ENCODE measurements at places on chromosomes 5 and 9. TPM values are rescaled to one million over a fixed set of nuclear protein-coding genes. Genes with fewer than 3 reads are reported as not detected.

DNA sequence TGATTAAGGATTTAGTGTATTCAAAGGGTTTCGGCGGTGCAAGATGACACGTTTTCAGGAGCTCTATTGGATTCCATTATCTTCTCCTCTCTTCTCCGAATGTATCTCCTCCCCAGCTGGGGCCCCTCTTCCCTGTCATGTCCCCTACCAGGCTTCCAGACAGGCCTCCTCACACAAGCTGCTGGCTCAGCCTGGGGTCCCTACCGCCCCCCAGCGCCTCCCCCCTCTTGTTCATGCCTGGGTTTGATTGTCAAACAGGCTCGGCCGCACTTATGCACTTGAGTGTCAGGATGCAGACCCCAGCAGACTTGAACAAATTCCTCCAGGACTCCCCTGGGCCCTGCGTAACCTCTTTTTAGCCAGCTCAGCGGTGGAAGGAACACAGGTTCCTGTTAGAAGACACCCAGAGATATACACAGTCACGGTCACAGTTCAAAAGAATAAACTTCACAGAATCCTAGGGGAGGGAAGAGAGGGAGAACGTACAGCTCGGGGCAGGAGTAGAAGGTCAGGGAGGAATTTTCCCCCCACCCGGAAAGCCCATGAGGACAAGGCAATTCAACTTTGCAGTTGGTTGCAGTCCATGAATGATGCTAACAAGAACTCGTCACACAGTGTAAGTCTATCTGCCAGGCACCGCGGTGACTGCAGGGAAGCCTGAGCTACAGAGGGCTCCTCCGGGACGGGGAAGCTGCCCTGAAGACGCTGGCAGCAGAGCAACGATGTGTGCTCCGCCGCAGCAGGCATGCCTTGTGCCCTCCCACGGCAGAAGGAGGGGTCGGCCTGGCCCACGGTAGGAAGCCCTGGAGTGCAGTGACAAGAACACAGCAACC is 560.0 kb downstream of the BNC2 start:
- DNase-seq, result no peak

- no peak for DNase-seq
Measured at GRCh38 chr5:29077451-29077850, 2039.1 kb upstream of the CDH9 start.

GRCh38 chr9:131679261-131680020 is 60.4 kb downstream of the RAPGEF1 start:
- no peak for DNase-seq

PDCD1LG2 gene
- total RNA-seq, result 0.33 TPM

PIP5K1B gene
- total RNA-seq, result 3.1 TPM

DNA sequence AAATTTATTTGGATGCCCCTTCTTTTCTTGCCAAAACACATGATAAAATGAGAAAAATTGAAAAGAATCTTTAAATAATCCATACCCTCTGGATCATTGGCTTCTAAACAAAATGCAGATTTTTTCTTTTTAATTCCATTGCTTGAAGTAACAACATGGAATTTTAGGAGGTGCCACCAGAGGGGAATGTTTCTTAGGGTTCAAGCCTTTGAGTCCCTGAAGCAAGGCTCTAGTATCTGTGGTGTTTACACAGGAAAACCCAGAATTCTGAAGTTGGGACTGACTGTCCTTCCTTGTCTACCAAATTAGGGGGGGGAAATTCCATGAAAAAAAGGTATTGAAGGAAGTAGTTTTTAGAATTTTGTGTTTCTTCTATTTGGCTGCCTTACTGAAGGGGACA is 69.4 kb downstream of the LMNB1 start:
- no peak for DNase-seq

DNA sequence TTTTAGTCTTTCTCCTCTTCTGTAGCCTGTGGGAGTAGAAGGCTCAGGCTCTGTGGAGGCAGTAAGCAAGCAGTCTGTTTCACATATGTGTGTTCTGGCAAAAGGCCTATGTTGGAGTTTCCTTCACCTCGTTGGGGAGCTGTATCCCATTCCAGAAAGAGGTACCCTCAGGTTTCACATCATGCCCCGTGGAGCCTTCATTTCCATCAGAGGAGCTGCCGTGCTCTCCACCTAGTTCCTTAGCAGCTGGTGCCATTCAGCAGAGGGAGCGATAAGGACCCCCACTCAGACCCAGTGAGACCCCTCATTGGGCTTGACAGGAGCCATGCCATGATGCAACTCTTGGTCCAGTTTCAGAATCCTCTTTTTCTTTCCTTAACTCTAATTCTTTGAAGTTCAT is 50.6 kb upstream of the ANGPTL2 start:
- no peak for DNase-seq

DNA sequence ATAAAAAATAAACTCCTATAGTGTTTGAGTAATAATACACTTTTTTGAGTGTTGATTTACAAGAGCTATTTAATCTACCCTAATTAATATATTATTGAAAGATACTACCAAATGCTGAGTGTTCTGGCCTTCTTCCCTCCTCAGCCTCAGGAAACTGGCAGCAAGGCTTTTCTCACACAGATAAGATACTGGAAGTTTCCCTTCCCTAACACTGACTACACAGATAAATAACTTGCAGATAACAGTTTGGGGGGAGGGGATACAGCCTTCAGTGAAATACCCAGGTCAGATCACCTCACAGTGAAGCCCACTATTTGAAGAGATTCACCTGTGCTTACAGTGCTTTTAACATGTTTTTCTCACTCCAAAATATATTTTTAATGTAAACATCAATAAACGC is 1.6 kb upstream of the NIPSNAP3A start:
- DNase-seq, result no peak

All from CD8-positive, alpha-beta memory T cell (primary cell).